Left renal pelvis (tissue), 4 donors: ENCODE measurements at places on chromosomes 2 and 18. TPM values are rescaled to one million over a fixed set of nuclear protein-coding genes. Genes with fewer than 3 reads are reported as not detected.

DNA sequence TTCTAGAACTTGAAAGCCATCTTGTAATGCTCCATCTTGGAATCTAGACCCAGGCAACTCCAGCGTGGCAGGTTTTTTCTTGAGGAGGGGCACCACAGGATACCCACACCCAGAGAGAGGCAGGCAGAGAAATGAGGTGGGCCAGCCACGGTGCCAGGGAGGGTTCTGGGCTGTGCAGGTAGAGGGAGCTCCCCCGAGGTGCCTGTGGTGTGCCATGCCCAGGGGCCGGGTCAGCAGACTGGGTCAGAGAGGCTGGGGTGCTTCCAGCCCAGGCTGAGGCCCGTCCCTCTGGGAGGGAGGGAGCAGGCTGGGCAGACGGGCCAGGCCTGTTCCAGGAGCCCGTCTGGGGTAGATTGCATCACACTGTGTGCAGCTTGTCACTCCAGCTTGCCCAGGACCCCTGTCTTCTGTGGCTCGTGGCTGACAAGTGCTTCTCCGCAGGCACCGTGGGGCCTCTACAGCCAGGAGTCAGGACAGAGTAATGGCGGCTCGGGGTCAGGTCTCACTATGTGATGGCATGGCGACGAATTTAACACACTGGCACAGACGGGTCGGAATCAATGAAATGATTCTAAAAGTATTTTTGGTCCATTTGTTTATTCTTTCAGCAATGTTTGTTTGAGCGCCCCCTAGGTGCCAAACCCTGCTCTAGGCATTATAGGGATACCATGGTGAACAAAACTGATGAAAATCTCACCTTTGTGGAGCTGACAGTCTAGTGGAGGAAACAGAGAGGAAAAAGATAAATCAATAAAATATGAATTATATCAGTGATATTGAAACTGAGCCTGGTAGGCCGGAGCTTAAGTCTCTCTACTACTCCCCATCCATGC is 144.0 kb downstream of the ACOXL start:
- DNase-seq: no peak

GRCh38 chr2:125095826-125096225 is 1070.7 kb downstream of the CNTNAP5 start:
- no peak for DNase-seq

GRCh38 chr18:27412556-27412955 is 227.4 kb upstream of the CHST9 start:
- no peak for DNase-seq

DNA sequence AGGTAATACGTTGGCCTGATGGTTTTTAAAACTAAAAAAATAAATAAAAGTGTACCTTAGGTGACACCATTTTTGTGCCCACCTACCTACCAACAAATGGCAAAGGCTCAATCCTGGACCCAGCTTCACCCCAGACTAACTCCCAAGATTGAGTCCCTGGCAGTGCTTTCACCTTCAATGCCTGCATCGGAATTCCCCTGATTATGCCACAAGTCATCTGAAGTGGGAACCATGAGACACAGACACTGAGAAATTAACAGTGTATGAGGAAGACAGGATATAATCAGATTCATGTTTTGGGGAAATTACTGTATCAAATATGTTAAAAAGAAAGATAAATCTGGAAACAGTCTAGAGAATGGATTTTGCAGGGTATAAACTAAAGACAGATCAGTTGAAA is 41.6 kb downstream of the ZBTB14 start:
- DNase-seq: no peak

GRCh38 chr2:43708891-43709290 is 32.7 kb upstream of the C1GALT1C1L start:
- no peak for DNase-seq

Gene HNMT
- polyA plus RNA-seq: 72.6 TPM

Gene C2orf80
- 0.46 TPM for polyA plus RNA-seq
